Eye (tissue), 1 donor: ENCODE measurements at places on chromosomes 6 and 20.

DNA sequence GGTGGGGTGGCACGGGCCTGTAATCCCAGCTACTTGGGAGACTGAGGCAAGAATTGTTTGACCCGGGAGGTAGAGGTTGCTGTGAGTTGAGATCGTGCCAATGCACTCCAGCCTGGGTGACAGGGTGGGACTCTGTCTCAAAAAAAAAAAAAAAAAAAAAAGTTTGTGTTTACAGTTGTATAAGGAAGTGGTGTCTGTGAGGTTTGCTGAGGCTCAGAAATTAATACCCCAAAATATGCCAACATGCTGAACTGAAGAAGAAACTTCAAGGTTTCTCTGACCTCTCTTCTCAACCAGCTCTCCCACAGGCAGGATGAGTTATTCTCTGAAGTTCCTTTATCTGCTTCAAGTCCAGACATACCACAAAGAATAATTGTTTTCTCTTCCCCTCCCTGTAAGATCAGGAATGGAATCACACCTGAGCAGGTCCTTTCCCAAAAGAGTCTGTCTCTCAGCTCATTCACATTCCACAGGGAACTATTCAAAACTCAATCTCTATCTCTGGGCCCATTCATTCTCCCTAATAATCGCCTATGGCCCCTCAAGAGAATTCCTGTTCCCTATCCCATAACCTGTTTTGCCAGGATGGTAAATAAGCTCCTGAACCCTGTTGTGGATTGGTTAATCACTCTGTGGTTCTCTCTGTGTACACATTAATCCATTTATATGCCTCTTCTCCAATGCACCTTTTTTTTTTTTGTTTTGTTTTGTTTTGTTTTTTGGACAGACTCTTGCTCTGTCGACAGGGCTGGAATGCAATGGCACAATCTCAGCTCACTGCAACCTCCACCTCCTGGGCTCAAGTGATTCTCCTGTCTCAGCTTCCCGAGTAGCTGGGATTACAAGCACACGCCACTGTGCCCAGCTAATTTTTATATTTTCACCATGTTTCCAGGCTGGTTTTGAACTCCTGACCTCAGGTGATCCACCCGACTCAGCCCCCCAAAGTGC is 17.4 kb upstream of the KIFC1 start:
- DNase-seq = no peak

DNA sequence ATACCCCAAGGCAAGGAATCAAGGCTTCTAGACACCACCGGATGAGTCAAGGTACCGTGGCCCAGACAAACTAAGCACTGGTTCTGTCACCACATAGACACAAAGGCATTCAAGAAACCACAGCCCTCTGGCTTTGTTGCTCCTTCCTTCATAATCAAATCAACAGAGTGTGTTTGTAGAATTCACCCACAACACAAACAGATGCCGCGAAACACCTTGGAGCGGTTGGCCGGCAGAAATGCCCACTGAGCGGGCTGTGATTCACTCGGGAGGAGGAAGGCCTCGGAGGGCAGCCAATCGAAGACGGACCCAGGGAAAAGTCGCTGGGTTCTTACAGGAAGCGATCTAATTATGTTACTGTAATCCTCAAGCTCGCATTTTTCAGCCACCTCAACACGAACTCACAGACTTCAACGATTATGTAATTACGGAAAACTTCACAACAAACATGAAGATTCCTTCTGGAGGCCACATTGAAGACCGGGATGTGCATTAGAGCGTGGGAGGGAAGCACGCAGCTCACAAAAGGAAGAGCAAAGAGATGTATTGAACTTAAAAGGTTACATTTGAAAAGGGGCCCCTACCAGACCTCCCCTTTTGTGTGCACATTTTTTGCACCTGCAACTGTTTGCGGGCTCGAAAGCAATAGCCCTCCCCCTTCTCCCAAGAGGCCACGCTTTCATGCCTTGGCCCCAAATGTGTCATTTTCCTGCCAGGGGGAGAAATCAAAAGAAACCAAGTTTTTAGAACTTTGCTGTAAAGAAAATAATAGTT is 184.7 kb upstream of the PREP start:
- no peak for DNase-seq

DNA sequence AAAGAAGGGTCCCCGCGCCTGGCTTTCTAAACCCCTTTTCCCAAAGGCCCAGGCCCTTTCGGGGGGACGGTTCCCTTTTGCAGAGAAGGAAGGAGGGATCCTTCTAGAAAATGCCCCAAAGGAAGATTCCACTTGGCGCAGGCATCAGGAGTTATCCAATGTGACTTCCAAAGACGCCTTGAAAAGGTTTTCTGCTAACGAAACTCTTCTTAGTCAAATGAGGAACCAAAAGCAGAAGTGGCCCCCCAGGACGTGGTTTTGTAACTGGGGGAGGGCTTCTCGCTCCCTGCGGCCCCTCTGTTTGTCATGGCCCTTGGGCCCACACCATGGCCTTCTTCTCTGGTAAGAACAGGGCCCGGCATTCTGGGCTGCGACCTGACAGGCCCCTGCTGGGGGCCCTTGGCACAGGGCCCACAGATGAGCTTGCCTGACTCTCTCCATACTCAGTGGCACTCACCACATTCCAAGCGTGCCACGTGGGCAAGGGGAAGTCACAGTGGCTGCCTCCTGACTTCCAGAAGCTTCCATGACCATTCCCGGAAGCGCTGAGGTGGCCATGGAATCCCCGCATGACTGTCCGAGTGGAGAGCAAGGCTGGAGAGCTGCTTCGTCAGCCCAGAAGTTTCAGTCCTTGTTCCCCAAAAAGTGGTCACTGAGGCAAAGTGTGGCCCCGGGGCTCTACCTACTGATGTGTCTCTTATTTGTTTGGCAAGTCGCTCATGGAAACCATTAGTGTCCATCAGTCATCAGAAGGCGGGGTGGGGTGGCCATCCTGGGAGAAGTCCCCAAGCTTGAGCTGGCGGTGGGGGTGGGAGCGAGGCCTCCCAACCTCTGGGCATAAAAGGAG is 834 bp upstream of the CTSZ start:
- DNase-seq = no peak

- peak; percentile 10 for DNase-seq
Measured at GRCh38 chr6:131555992-131556391, 17.0 kb upstream of the ARG1 start.

GRCh38 chr6:105091140-105091829 is 88.5 kb downstream of the POPDC3 start:
- DNase-seq = no peak

- no peak for DNase-seq
Measured at GRCh38 chr6:31287619-31288018, 15.7 kb upstream of the HLA-C start.

- no peak for DNase-seq
Measured at GRCh38 chr6:24569811-24570210, 75.0 kb downstream of the ALDH5A1 start.

- no peak for DNase-seq
Measured at GRCh38 chr6:98343004-98343403, 491.4 kb upstream of the POU3F2 start.

GRCh38 chr6:42137194-42137753 is 5.1 kb downstream of the C6orf132 start:
- DNase-seq = no peak

GRCh38 chr6:100344761-100345160 is 120.0 kb downstream of the SIM1 start:
- no peak for DNase-seq

- DNase-seq = no peak
Measured at GRCh38 chr6:91415031-91415605, 828.2 kb upstream of the MAP3K7 start.

DNA sequence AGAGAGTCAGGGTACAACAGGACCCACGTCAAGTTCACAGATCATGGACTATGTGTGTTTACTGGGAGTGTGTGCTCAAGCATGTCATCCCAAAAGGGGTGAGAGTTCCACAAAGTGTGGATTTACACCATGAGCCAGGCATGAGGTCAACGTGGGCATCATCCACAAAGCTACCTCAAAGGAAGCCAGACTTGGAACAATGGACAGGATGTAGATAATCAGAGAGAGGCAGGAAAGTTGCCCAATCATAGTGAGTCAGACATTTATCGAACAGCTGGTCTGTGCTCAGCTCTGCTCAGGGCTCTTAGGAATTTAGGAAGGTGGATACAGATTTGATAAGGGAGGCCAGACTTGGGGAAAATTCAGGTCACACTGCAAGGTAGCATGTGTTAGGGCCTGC is 317.2 kb upstream of the CDYL start:
- no peak for DNase-seq

- no peak for DNase-seq
Measured at GRCh38 chr6:169118346-169118830, 135.3 kb downstream of the THBS2 start.

GRCh38 chr6:28393912-28394662 is 5.5 kb downstream of the ZSCAN12 start:
- peak; percentile 39 for DNase-seq

DNA sequence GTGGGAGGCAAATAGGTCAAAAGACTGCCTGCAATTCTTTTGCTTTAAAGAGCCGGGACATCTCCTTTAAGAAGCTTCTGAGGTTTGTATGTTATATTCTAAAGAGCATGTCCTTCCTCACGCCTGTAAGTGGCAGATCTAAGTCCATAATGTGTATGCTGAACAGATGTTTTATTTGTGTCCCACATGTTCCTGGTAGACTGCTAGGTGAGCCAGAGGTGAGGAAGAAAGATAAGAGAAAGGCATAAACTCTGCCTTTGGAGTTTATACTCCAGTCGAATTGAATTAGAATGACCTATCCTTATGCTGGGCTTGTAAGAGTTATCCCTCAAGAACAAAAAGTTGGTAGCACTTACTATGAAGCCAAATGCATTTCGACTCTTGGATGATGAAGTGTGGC is 27.2 kb upstream of the ADGRG6 start:
- DNase-seq = no peak

DNA sequence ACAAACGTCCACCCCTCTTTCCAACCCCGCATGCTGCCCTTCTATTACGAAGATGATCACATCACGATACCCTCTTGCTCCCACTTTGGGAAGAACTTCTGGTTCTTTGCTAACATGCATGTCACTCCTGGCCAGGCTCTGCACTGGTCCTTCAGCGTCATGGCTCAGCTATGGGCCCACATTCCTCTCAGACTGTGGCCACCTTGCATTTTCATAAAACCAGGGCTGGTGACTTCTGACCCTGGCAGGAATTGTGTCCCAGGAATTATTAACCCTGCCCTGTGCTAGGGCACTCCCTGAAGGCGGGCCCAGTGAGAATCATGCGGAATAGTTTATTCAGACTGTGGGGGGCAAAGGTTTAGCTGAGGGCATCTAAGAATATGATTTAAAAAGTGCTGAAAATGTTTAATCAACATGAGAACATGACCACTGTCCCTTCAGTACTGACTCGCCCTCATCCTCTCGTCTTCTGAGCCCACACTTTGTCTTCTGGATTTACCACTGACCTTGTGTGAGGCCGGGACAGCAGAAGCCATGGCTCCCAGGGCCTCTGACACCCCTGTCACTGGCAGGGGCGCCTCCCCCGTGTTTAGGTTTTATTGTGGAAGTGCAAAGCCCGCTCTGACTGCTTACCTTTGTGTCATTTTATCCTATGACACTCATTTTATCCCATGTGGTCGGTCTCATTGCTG is 38.1 kb upstream of the THBS2 start:
- DNase-seq = no peak

GRCh38 chr6:40383348-40384115 is 203.6 kb downstream of the LRFN2 start:
- DNase-seq = no peak

GRCh38 chr20:41058674-41059635 is 30.3 kb downstream of the TOP1 start:
- DNase-seq = no peak

DNA sequence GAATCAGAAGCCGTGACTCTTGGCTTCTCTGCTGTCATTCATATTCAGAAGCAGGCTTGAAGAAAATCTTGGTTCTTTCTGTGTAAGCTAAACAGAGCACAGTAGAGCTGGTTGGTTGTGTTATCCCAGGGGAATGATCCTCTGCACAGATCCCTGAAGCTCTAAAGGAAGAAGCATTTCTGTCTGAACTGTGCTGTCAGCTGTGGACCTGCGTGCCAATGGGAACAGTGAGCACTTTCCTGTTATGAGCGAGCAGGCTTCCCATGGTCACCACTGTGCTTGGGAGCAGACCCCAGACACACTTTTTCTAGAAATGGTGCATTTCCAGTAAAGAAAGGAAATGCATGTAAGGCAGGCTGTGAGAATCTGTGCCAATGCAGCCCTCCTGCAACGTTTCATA is 490.2 kb downstream of the EPM2A start:
- DNase-seq = peak; percentile 54

- DNase-seq = no peak
Measured at GRCh38 chr6:4858194-4859015, 82.2 kb downstream of the CDYL start.

DNA sequence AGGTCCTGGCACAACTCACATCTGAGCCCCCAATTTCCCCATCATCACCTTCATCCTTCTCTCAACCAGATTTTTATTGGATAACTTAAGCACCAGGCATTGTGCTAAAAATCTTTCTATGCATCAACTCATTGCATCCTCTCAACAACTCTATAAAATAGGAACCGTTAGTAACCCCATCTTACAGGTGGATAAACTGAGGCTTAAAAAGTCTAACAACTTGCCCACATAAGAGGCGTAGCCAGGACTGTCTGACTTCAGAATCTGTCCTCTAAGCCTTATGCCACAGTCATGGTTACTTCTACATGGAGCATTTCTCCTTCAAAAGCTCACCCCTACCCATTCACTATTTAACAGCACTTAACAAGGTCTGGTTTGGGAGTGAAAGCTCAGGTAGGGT is 51.1 kb downstream of the PPP1R16B start:
- no peak for DNase-seq

GRCh38 chr6:42236030-42236429 is 18.4 kb upstream of the MRPS10 start:
- no peak for DNase-seq

- no peak for DNase-seq
Measured at GRCh38 chr6:42352856-42353564, 98.7 kb downstream of the TRERF1 start.

DNA sequence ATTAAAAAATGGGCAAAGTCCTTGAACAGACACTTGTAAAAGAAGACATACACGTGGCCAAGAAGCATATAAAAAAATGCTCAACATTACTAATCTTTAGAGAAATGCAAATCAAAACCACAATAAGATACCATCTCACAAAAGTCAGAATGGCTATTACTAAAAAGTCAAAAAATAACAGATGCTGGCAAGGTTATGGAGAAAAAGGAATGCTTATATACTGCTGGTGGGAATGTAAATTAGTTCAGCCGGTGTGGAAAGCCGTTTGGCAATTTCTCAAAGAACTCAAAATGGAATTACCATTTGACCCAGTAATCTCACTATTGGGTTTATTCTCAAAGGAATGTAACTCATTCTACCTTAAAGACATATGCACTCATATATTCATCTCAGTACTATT is 166.6 kb downstream of the KHDC1L start:
- no peak for DNase-seq

- no peak for DNase-seq
Measured at GRCh38 chr20:24468401-24469115, 871 bp upstream of the SYNDIG1 start.

- no peak for DNase-seq
Measured at GRCh38 chr20:3783511-3784195, 2.4 kb upstream of the SPEF1 start.

DNA sequence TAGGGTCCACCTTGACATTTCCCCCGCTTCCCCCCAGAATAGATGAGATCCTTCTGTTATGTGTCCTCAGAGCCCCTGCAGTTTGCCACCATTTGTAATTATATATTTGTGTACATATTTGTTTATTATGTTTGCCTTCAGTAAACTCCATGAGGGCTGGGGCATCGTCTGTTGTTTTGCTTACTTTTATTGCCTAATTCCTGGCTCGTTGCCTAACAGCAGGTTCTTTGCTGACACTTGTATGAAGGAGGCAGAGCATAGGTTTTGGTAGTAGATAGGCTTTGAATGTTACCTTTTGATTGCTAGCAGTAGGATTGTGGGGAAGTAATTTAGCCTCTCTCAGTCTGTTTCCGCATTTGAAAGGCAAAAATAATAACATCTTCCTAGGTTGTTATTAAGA is 9.9 kb downstream of the MAP3K4 start:
- DNase-seq = no peak
